Stimulated activated CD4-positive, alpha-beta T cell treated with anti-CD3 and anti-CD28 coated beads, Interleukin-1b, Interleukin-23, amount 100 ng/mL, for 4 hours (primary cell): ENCODE measurements at places on chromosomes 16 and 17.

GRCh38 chr16:53809088-53809932 lies 105.4 kb downstream of the FTO start:
- DNase-seq: no peak

- DNase-seq: no peak
Observed at GRCh38 chr16:88449267-88449561, 3.9 kb upstream of the ZFPM1 start.

DNA sequence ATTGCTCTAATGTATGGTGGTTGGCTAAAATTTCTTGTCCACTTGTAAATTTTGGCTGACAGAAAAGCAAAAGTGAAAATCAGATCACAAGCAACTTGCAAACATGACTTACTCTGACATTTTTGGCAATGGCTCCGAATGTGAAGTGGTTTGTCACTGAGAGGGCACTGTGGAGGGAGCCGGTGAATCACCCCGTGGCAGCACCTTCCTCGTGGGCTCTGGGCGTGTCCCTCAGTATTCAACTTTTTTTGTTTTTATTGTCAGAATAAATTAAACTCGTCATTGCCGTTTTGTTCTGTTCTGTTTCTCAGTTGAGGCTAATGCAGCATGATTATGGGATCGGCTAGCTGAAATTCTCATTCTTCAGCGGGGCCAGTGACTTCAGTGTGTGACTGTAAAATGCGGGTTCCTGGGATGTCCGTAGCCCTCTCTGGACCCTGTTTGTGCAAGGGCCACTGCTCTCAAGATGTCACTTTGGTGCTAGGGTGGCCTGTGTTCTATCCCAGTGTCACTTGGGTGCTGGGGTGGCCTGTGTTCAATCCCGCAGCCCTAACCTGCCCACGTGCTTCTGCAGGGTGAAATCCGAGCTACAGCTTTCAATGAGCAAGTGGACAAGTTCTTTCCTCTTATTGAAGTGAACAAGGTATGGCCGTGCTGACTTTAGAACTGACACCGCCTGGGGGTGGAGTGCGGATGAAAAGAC lies 48.8 kb downstream of the RPA1 start:
- no peak for DNase-seq

- DNase-seq: peak; percentile 2
Observed at GRCh38 chr16:9256196-9256595, 164.8 kb downstream of the HAPSTR1 start.

DNA sequence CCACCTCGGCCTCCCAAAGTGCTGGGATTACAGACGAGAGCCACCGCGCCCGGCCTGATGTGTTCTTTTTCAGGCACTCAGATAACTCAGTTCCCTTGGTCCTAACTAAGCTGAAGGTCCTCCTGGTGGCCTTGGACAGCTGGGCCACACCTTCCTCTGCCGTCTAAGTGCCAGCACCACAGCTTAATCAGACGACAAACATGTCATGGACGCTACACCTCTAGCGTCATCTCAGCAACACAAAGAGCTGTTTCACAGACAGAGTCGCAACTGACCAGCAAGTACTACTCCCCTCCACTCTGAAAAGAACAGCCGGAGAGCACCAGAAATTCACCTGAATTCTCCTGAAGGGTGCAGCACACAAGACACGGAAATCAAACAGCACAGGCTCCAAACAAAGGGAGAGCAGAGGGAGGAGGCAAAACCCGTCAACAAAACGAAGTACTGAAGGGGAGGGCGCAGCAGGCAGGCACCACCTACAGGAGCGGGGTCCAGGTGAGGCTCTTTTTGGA lies 4.4 kb downstream of the TRAP1 start:
- DNase-seq: no peak

DNA sequence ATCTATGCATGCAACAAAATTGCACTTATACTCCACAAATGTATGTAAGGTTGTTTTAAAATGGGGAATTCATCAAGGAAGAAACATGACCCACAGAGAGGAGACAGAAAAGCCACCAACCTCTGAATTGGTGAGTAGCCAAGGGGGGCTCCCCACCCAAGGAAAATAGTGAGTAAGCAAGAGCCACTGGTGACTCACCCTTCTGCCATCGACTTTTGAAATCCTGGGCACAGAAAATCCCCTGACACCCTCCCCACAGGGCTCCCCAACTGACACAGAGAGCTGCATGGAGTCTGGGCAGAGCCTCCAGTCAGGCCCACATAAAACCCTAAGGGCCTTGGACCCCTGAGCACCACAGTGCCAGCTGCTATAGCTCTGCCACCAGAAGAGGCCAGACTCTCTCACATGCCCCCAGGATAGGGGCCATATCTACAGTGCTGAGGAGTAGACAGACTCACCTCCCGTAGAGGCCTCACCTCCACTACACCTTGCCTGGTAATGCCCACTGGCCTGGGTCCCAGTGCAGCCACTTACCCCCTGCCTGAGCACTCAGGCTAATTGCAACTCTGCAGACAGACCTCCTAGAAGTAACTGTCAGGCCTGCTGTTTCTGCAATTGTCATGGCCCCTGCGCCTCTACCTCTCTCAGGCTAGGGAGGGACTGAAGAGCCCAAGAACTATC lies 244.7 kb upstream of the WSB1 start:
- DNase-seq: no peak

DNA sequence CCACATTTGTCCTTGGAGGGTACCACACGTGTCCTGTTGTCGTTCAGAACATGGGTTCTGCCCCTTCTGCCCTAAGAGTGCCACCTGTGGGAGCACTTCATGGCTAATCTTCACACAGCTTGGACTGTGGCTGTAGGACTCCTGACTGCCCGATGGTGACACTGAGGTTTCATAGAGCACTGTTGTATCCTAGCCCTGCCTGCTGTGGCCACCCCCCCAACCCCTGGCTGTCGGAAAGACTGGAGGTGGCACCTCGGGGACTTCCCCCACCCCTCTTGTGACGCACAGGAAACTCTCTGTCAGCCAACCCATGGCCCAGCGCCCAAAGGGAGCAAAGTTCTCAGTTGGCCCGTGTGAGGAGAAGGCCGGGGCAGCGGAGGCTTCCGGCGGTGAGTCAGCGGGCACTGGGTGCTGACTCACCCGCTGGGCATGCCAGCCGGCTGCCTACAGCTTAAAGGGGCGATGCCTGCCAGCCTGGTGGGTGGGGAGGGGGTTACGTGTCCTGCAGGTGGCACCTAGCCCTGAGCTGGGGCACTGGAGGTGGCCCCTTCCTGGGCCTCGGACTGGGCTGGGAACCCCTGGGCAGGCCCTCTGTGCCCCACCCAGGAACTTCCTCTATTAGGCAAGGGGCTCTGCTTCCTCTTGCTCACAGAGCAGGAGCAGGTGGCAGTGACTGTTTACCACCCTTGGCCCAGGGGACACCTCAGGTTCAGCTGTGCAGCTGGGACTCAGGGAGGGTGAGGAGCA lies 3.4 kb downstream of the MAP2K3 start:
- DNase-seq: peak; percentile 87

DNA sequence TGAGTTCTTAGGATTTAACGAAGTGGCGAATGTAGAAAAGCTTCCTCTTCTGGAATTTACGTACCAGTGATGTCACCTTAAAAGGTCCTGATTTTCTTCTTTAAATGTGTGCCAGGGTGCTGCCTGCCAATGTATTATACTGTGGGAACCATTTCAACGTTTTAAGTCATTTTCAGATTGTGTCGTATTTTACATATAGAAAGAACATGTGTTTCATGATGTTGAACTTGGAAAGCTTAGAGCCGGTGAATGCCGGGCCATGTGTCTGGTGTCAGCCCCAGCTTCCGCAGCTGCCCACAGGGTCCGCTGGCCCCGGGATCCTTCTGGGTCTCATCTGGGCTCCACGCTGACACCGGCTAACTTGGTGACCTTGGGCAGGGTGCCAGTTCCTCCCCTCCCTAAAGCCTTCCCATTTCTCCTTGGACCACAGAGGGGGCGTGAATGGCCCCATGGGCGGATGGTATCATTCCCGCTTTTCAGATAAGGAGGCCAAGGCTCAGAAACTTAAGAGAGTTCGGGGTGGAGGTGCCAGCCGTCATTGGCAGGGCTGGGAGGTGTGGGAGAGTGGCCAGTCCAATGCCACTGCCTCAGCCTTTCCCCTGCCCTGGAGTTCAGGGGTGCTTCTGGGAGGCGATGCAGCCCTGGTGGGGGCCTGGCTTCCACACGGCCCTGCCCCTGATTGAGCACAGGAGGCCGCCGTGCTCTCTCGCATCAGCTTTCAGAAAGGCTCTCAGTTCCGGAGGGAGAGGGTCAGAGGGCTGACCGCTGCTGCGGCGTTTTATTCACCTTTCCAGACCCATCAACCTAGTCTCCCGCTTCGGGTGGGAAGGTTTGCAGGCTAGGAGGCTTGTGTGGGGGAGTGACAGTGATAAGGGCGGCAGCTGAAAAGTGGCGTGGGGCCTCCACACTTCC lies 68.8 kb upstream of the CIBAR2 start:
- DNase-seq: no peak
